Non-pigmented ciliary epithelial cell (primary cell): ENCODE measurements at places on chromosomes 5 and 9.
A peak's percentile ranks its signal among the peaks of the same experiment; 100 is the strongest.

GRCh38 chr9:88530051-88530450 is 4.9 kb upstream of the NXNL2 start:
- DNase-seq: no peak

DNA sequence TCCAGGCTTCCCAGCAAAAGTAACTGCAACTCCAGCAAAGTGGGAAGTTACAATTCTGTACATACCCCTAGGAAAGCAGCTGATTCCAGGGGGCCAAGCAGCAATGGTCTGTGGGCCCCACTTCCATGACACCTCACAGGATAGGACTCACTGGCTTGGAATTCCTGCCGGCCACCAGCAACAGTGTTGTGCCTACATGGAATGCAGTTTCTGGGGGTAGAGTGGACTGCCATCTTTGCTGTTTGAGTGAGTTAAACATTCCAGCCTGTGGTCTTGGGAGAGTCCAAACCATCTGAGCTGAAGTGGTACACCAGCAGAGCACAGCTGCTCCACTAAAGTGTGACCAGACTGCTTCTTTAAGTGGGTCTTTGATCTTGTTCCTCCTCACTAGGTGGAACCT is 13.4 kb upstream of the FBN2 start:
- DNase-seq: no peak

DNA sequence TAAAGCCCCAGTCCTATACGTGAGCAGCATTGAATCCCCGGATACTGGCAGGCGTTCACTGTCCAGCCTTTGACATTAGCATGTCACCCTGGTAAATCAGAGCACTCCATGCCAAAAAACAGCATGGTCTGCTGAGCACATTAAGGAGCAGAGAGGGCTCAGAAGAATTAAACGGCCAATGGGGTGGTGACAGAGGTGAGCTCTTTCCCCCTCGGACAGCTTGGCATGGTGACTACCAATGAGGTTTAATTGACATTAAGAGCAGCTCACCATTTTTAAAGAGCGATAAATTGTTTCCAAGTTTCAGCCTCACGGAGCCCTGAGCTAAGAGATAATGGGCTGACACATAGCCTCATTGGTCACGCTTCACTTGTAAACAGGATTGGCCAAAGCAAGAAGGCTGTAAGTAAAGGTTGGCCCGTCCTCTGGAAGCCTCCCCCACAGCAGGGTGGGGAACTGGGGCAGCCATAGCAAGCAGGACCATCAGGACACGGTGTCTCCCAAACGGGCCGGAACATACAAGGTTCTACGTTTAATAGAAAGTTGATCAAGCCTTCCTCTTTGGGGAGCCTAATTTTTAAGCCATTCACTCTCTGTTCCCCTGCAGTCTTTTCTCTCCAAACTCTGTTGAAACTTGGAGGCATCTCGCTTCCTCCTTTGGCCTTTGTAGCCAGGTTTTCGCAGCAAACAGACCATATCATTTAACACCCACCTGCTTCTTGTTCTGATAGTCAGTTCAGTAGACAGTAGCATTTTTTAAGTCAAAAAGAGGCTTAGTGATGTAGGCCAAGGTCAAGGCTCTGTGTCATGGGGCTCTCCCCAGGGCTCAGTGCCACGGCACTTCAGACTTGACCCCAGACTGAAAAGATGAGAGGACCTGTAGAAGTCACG is 25.9 kb downstream of the QRFP start:
- no peak for DNase-seq

DNA sequence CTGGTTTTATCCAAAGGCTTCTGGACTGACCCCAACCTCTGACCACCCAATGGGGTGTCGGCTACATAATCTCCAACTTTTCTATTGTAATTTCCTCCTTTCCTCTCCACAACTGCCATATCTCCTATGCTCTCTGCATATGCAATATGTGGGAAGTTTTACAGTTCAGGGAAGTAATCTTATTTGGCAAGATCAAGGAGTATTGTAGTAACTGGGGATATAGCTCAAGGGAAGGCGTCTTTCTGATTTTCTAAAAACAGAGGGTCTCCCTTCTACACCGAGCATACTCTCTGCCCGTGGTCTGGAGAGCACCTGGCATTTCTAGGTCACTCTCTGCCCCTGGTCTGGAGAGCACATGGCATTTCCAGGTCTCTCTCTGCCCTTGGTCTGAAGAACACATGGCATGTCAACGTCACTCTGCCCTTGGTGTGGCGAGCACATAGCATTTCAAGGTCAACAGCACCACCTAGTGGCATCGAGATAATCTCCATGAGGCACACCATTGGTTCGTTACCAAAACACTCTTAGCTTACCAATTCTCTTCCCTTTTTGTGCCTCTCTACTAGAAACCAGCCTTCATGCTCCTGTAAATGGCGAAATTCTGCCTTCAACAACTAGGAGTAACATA is 616.4 kb upstream of the NUDT12 start:
- no peak for DNase-seq

- DNase-seq: no peak
These were observed 22.7 kb downstream of the CCNH start for GRCh38 chr5:87390075-87390474.

GRCh38 chr5:139245637-139246339 is 47.6 kb upstream of the SIL1 start:
- no peak for DNase-seq

GRCh38 chr9:135186248-135187164 is 99.0 kb downstream of the OLFM1 start:
- no peak for DNase-seq

- DNase-seq: no peak
These were observed 123.1 kb upstream of the ANKRD55 start for GRCh38 chr5:56356121-56356835.

GRCh38 chr9:96022445-96023051 is 147.1 kb downstream of the ERCC6L2 start:
- no peak for DNase-seq

DNA sequence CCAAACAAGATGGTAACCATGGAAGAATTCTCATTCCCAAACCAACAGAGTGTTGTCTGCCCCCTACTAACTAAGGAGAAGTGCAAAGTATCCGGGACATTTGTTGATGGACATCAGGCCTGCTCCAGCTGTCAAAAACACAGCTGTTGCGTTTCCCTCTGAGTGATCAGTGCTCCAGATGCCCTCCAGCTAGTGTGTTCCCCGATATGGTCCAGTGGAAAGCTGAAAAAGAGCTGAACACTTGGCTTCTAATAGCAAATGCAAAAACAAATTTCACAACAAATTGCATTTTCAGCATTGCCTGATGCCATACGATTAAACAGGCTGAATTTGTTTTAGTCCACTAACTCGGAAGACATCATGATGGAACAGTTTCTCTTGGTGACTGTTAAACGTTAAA is 1398.7 kb downstream of the PTPRD start:
- DNase-seq: no peak

GRCh38 chr9:9585920-9586319 is 1026.9 kb downstream of the PTPRD start:
- DNase-seq: no peak

DNA sequence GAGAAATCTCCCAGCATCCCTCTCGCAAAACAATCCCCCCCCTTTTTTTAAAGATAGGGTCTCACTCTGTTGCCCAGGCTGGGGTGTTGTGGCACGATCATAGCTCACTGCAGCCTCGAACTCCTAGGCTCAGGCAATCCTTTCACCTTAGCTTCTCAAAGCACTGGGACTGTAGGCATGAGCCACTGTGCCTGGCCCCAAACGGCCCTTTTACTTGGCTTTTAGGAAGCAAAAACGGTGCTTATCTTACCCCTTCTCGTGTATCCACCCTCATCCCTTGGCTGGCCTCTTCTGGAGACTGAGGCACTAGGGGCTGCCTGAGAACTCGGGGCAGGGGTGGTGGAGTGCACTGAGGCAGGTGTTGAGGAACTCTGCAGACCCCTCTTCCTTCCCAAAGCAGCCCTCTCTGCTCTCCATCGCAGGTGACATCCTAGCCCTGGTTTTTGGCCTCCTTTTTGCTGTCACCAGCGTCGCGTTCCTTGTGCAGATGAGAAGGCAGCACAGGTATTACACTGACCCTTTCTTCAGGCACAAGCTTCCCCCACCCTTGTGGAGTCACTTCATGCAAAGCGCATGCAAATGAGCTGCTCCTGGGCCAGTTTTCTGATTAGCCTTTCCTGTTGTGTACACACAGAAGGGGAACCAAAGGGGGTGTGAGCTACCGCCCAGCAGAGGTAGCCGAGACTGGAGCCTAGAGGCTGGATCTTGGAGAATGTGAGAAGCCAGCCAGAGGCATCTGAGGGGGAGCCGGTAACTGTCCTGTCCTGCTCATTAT is 6.8 kb downstream of the CA9 start:
- DNase-seq: no peak

DNA sequence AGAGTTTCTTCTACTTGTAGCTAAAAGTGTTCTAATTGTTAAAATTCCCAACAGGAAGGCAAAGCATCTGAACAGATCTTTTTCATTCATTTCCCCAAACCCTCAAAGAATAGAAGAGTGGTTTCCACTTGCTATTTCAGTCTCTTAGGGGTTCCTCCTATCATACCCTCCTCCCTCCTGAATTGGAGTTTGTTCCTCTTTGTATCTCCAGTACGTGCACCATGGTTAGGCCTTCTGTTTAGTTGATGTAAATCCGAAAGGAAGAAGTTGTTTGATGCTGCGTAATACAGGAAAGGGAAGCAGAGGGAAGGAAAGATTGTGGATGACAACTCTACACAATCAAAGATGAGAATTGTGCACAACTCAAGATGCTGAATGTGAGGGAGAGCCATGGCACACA is 303.6 kb downstream of the PIK3R1 start:
- no peak for DNase-seq

GRCh38 chr5:114702136-114702535 is 340.3 kb downstream of the KCNN2 start:
- DNase-seq: no peak

GRCh38 chr9:33184963-33185362 is 17.8 kb upstream of the B4GALT1 start:
- DNase-seq: no peak

- no peak for DNase-seq
These were observed 9.0 kb downstream of the CCDC69 start for GRCh38 chr5:151214614-151215545.

DNA sequence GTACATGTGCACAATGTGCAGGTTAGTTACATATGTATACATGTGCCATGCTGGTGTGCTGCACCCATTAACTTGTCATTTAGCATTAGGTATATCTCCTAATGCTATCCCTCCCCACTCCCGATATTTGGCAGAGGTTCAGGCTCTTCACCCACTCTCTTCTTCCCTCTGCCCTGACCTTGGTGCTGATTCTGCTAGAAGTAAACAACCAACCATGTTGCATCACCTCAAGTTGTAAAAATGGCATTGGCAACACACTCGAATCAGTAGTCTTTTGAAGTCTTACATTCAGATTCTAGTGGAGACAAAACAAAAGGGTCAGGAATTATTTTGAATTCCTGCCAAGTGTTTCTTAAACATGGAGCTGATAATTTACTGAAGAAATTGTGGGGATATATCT is 40.0 kb downstream of the PRR16 start:
- DNase-seq: no peak

DNA sequence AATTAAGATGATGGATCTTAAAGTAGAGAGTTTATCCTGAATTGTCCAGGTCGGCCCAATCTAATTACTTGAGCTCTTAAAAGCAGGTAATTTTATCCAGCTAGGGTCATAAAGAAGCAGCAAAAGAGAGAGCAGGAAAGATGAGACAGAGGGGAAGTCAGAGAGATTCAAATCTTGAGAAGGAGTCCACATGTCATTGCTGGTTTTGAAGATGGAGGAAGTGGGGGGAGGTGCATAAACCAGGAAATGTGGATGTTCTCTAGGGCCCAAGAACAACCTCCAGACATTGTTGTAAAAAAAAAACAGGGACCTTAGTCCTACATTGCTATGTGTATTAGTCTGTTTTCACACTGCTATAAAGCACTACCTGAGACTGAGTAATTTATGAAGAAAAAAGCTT is 66.4 kb downstream of the SLCO4C1 start:
- DNase-seq: no peak

DNA sequence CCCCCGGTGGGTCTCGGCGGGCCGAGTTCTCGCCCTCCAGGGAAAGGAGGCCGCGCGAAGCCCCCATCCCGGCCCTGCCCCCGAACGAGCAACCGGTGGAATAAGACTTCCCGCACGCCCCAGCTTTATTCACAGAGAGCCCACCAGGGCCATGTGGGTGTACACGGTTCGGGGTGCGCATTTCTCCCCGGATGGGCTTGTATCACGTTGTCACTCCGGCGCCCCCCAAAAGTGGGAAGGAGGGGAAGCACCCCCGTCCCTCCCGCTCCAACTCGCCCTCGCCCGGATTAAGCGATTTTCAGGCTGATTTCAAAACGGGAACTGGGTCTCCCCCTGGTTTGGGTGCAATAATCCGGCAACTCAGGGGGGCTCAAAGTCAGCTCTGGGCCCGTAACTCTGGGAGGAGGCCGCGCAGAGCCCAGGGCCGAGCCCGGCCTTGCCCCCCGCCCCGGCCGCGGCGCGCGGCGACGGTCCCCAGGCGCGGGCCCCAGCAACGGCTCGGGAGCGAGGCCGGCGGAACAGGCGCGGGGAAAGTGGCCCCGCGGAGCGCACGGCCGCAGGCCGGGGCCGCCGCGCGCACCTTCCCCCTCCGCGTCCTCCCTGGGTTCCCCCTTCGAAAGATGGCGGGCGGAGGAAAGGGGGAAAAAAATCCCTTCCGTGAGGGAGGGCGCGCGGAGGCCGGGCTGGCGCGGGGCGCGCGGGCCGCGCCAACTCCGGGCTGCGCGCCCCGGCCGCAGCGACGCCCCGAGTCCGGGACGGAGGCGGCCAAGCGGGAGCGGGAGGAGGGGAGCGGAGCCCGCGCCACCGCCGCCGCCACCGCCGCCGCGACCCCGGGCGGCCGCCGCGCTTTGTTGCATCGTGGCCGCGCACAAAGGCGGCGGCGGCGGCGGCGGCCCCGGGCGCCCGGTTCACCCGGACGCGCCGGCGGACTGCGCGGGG is 644 bp downstream of the BRD3 start:
- DNase-seq: no peak

- DNase-seq: peak; percentile 32
These were observed 183.2 kb downstream of the FRMD3 start for GRCh38 chr9:83355024-83355444.

GRCh38 chr5:149495673-149496072 is 55.6 kb downstream of the CSNK1A1 start:
- DNase-seq: no peak

GRCh38 chr5:115168829-115169486 is 750 bp downstream of the TRIM36 start:
- no peak for DNase-seq

DNA sequence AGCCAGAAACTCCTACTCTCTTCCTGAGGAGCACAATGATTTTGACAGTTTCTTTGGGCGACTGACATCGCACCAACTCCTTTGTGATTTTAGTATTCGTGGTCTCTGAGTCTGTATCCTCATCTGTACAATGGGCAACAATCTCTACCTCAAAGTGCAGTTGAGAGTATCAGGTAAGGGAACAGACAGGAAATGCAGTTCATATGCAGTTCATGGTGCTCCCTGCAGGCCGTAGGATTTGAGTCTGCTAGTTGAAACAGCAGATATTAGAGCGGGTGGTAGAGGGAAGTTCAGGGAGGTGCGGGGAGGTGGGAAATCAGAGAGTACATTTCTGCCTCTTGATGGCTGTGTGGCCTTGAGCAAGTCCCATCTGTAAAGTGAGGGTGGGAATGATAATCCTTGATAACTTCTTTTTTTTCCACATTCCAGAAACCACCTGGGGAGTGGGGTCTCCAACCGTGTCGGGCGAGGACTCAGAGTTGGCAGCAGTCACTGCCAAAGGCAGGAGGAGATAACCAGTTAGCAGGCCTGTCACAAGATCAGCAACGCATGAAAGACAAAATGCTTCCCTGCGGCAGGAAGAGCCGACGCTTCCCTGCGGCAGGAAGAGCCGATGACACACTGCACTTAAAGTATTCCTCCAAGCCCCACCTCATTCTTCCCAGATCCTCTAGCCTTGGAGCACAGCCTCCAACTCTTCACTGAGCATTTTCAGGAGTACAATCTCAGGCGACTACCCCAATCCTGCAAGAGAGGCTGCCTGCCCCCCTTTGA is 6.0 kb upstream of the NEK6 start:
- DNase-seq: no peak
